ENCODE measurements at places on chromosomes 2 and 18. TPM values are rescaled to one million over a fixed set of nuclear protein-coding genes. Genes with fewer than 3 reads are reported as not detected.

DNA sequence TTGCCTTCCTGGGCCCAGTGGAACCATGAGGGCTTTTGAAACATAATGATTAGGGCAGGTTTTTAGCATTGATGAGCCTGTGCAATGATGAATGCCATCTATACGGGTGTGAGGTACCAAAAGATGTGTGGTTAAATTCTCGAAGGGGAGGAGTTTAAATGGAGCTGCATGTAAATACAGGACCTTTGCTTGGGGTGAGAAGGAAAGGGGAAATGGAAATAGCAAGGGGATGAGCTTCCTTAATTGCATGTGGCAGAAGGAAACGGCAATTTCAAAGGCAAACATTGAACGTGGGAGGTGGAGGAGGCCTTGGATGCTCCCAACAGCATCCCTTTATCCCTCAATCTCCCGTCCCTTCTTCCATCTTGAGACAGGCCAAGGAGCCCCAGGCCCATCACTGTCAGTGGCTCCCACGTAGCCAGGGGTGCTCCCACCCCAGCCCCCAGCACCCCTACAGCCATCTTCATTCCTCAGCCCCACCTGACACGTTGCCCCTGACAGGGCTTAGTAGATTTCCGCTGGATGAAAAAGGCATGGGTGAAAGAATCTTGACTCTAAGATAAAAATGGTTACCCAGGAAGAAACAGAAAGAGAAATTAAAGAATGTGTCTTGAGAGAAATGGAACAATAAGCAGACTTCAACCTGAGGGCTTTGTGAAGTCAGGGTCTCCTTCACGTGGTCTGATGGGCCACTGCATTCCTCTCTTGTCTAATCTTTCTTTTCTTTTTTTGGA is 32.5 kb downstream of the INPP5D start:
- no peak overlapping the region for H3K4me3 ChIP-seq
- H3K36me3 ChIP-seq, result peaks cover 79% of the 10 kb centered on the region
- H3K27ac ChIP-seq, result no peak overlapping the region

DNA sequence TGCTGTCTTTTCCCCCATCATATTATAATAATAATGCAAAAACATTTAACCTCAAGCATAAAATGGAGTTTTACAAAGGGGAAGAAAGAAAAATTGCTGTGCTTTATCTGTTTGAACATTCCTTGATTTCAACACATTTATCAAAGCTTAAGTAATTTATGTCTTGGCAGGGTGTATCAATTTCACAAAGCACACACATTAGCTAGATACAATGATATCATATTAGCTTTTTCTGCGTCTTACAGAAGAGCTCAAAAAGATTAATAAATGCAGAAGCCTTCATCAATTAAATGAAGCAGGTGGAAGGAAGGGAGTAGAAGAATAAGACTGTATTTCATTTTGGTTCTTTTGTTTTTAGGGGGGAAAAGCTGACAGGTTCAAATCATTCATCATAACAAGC is 103.0 kb downstream of the NXPH2 start:
- H3K27ac ChIP-seq, result no peak overlapping the region
- H3K4me3 ChIP-seq, result no peak overlapping the region
- no peak for DNase-seq
- H3K27me3 ChIP-seq, result peaks cover 2% of the 10 kb centered on the region

DNA sequence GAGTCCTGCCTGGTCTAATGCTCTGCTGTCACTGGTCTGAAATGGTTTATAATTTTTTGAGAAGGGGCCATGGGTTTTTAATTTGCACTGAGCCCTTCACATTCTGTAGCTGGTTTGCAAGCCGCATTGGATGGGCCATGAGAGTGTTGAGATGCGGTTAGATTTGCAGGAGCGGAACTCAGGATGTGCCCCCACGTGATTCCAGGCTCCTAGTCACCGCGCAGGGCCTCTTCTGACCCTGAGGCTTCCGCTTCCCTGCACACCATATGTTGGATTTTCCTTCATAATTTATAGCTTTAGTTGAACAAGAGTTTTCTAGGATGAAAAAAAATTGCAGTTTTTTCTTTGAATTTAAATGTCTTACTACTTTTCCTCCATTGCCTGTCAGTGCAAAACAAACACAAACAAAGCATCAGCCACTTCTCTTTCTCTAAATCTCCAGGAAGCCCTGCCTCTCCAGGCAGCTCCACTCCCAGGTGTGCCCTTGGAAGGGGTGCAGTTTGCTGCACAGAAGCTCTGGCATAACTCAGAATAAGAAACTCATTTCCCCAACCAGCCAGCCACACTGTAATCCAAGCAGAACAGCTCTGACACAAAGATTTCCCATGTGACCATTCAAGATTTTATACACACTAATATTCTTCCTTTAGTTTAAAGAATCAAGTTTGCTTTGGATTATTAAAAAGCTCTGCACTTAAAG is 18.4 kb upstream of the TPO start:
- H3K36me3 ChIP-seq, result peaks cover 4% of the 10 kb centered on the region
- no peak overlapping the region for H3K4me3 ChIP-seq
- no peak for DNase-seq
- no peaks in the 10 kb centered on the region for H3K27me3 ChIP-seq
- no peak overlapping the region for H3K27ac ChIP-seq
- no peaks in the 10 kb centered on the region for H3K4me1 ChIP-seq

- H3K4me3 ChIP-seq, result no peak overlapping the region
- H3K27ac ChIP-seq, result no peak overlapping the region
- H3K36me3 ChIP-seq, result no peaks in the 10 kb centered on the region
- DNase-seq, result peak; percentile 47
- H3K27me3 ChIP-seq, result peaks cover 55% of the 10 kb centered on the region
These were observed 2.2 kb upstream of the NRP2 start for GRCh38 chr2:205680067-205680466.

- H3K4me3 ChIP-seq, result no peak overlapping the region
- H3K36me3 ChIP-seq, result no peaks in the 10 kb centered on the region
- no peak overlapping the region for H3K27ac ChIP-seq
- H3K27me3 ChIP-seq, result no peaks in the 10 kb centered on the region
- H3K4me1 ChIP-seq, result no peaks in the 10 kb centered on the region
These were observed 89.3 kb downstream of the PDE11A start for GRCh38 chr2:177983183-177983788.

GRCh38 chr18:56789004-56789888 is 138.1 kb downstream of the WDR7 start:
- H3K27me3 ChIP-seq, result no peaks in the 10 kb centered on the region
- no peak overlapping the region for H3K4me3 ChIP-seq
- peak; percentile 19 for DNase-seq
- no peak overlapping the region for H3K27ac ChIP-seq
- H3K36me3 ChIP-seq, result no peaks in the 10 kb centered on the region
- no peaks in the 10 kb centered on the region for H3K4me1 ChIP-seq

DNA sequence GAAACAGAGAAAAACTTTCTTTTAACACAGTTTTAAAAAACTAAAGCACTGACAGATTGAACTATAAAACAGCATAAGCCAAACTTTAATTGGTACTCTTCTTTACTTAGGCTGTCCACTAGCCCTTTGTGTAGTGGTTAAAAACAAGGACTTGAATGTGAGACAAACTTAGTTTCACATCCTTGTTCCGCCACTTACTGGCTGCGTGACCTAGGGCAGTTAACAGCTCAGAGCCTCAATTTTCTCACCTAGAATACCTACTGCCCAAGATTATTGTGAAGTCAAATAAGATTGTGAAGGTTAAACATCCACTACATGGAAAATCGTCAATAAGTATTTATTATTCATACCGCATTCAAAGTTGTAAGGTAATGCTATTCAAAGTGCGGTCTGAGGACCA is 2.0 kb downstream of the WDR35 start:
- H3K4me3 ChIP-seq, result no peak overlapping the region
- H3K4me1 ChIP-seq, result peaks cover 31% of the 10 kb centered on the region
- DNase-seq, result no peak
- H3K27me3 ChIP-seq, result peaks cover 13% of the 10 kb centered on the region
- H3K36me3 ChIP-seq, result peaks cover 3% of the 10 kb centered on the region
- H3K27ac ChIP-seq, result no peak overlapping the region

GRCh38 chr2:201597397-201597796 is 45.9 kb downstream of the TMEM237 start:
- H3K4me1 ChIP-seq, result no peaks in the 10 kb centered on the region
- H3K27me3 ChIP-seq, result peaks cover 8% of the 10 kb centered on the region
- H3K27ac ChIP-seq, result no peak overlapping the region
- DNase-seq, result no peak
- H3K36me3 ChIP-seq, result peaks cover 3% of the 10 kb centered on the region

- no peaks in the 10 kb centered on the region for H3K36me3 ChIP-seq
- H3K27me3 ChIP-seq, result no peaks in the 10 kb centered on the region
- DNase-seq, result no peak
- no peak overlapping the region for H3K4me3 ChIP-seq
These were observed 26.2 kb downstream of the ANKAR start for GRCh38 chr2:189700681-189701080.

GRCh38 chr2:172081221-172082022 is 3.9 kb upstream of the DLX1 start:
- DNase-seq, result no peak
- peaks cover 88% of the 10 kb centered on the region for H3K27me3 ChIP-seq
- H3K4me3 ChIP-seq, result no peak overlapping the region

- no peak for DNase-seq
- H3K36me3 ChIP-seq, result no peaks in the 10 kb centered on the region
- H3K4me1 ChIP-seq, result no peaks in the 10 kb centered on the region
- H3K4me3 ChIP-seq, result no peak overlapping the region
- no peak overlapping the region for H3K27ac ChIP-seq
- no peaks in the 10 kb centered on the region for H3K27me3 ChIP-seq
These were observed 250.5 kb downstream of the DSC3 start for GRCh38 chr18:30792051-30792450.

DNA sequence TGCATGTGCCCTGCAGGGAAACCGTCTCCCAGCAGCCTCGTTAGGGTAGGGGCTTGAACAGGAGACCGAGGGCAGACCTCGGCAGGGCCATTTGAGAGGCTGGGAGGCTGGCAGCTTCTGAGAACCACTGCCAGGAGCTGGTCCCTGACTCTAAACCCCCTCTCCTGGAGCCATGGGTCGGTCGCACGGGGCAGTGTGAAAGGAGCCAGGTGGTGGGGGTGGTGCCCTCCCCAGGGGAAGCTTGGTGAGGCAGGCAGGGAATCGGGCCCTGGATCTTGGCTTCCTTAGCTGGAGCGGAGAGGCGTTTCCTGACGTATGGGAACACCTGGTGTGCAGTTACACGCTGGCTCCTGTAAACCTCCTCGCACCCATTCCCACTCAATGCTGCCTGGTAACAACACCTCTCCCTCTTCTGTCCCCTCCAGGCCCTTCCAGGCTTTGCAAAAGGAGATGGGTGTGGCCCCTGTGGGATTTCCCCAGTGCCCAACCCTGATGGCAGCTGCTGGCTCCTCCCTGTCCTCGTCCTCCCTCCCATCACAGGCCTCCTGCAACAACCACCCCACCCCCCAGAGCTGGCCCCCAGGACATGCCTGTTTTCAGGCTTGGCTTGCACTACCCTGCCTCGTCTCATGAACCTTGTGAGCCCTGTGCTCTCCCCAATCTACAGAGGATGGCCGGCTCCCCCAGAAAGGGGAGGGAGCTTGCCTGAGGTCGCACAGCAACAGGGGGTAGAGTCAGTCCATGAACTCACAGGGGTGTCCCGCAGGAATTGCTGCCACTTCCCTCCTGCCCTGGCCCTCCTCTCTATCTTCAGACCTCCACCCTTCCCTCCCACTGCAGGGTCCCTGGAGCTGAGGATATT is 24.4 kb downstream of the ADRA2B start:
- no peak overlapping the region for H3K27ac ChIP-seq
- H3K27me3 ChIP-seq, result peaks cover 4% of the 10 kb centered on the region
- DNase-seq, result peak; percentile 11
- no peaks in the 10 kb centered on the region for H3K4me1 ChIP-seq
- no peak overlapping the region for H3K4me3 ChIP-seq

DNA sequence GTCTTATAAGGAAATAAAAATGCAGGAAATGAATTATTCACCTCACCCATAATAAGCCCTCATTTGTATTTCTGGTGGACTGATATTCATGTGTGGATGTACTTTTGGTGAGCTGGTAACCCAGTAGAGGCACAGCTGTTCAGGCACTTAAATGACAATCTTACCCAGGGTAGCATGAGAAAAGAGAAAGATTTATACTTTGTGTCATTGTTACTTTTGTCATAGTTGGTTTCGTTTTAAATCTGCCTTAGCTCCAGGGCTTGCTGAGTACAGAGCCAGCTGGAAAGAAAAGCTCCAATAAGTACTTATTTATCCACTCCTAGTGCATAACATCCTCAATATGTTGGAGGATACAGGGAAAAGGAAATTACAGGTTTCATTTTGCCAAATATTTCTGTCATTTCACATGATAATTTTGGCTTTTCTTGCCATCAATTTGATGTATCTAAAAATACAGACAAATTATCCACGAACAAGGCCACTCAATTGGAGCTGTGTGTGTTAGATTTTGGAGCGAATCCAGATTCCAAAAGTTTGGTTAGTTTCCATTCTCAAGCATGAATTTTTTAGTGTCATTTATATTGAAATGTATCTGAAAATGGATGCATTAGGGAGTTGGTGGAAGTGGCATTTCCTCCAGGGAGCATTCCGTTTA is 1276.1 kb upstream of the FAM98A start:
- DNase-seq, result no peak
- H3K27me3 ChIP-seq, result no peaks in the 10 kb centered on the region
- H3K27ac ChIP-seq, result no peak overlapping the region
- no peaks in the 10 kb centered on the region for H3K36me3 ChIP-seq
- no peak overlapping the region for H3K4me3 ChIP-seq

ANKRD30B gene
- not detected for total RNA-seq

UGT1A8 gene
- total RNA-seq, result not detected

RAB6C gene
- 0.10 TPM for total RNA-seq

RND3 gene
- not detected for total RNA-seq
